Upper lobe of right lung (tissue), 1 donor: ENCODE measurements at places on chromosomes 13 and 19. TPM values are rescaled to one million over a fixed set of nuclear protein-coding genes. Genes with fewer than 3 reads are reported as not detected.

The FBXO17 gene
- total RNA-seq = 13.3 TPM

The RASAL3 gene
- total RNA-seq = 19.1 TPM

The ZNF576 gene
- total RNA-seq = 16.6 TPM

The MYH14 gene
- total RNA-seq = 146 TPM

The ICAM3 gene
- 23.8 TPM for total RNA-seq

The POU2F2 gene
- total RNA-seq = 6.1 TPM

The GNA15 gene
- total RNA-seq = 18.6 TPM

The KLHL1 gene
- not detected for total RNA-seq

The GRIN2D gene
- 0.61 TPM for total RNA-seq

The SIGLEC9 gene
- total RNA-seq = 14.5 TPM

The ONECUT3 gene
- not detected for total RNA-seq

The LSM7 gene
- 55.9 TPM for total RNA-seq

The ATCAY gene
- total RNA-seq = not detected

The LILRA1 gene
- total RNA-seq = 4.7 TPM

The CDX2 gene
- total RNA-seq = not detected

The KASH5 gene
- total RNA-seq = 2.2 TPM

The KLF1 gene
- not detected for total RNA-seq

The PROZ gene
- total RNA-seq = not detected

The NMRK2 gene
- total RNA-seq = 1.6 TPM

The GRIN3B gene
- not detected for total RNA-seq

The ZNF442 gene
- total RNA-seq = 5.1 TPM

The SULT2A1 gene
- not detected for total RNA-seq

The ALOX5AP gene
- 195 TPM for total RNA-seq

The TTC9B gene
- total RNA-seq = not detected

The UBE2M gene
- 53.8 TPM for total RNA-seq

The MCEMP1 gene
- total RNA-seq = 97.9 TPM
